NB4 (cell line): ENCODE measurements at places on chromosomes 11 and 22.

- DNase-seq: peak; percentile 83
Observed at GRCh38 chr22:45918459-45919370, 58.2 kb downstream of the WNT7B start.

GRCh38 chr22:17638182-17638431 is 450 bp upstream of the BCL2L13 start:
- DNase-seq: no peak

GRCh38 chr11:1207401-1208143 is 15.3 kb upstream of the MUC5B start:
- peak; percentile 1 for DNase-seq

- no peak for DNase-seq
Observed at GRCh38 chr11:3685923-3686322, 14.7 kb upstream of the CHRNA10 start.

GRCh38 chr11:36240801-36241200 is 48.4 kb downstream of the COMMD9 start:
- DNase-seq: no peak

GRCh38 chr22:48395201-48395600 is 1432.5 kb downstream of the BRD1 start:
- DNase-seq: no peak

DNA sequence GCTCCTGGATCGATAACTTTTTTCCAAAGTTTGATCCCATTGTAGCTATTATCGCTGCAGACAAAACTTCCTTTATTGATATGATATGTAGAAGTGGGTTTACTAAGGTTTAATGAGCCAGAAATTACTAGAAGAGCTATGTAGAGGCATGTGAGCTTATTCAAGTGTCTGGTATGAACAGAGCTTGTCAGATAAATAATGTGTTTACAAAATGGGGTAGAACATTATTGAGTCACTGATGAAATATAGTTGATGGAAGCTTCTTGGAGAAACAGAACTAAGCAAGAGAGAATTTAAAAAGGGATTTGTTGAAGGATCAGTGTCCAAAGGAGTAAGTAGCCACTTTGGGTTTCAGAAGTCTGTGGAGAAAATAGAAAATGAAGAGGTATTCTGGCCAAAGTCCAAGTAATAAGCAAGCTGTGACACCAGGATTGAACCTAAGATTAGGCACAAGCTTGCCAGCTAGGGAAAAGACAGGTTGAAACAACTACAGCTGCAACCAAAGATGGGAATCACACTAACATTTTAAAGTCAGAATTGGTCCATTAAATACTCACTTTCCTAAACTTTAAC is 104.3 kb downstream of the MAML2 start:
- no peak for DNase-seq

DNA sequence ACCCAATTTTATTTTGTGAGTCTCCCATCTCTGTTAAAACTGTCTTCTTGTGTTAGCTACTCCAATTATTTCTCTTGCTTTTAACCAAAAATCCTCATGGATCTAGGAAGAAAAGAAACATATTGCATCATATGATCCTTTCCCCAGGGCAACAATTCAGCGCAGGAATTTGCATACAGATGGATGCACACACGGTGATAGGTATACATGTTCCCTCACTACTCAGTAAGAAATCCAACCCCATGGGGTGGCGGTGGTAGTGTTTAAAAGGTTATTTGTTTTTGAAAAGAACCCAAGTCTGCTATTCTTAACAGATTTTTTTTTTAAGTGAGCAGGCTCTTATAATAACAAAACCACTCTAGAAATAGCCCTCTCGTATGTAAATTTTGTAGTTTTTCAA is 4.2 kb upstream of the SYN3 start:
- no peak for DNase-seq

DNA sequence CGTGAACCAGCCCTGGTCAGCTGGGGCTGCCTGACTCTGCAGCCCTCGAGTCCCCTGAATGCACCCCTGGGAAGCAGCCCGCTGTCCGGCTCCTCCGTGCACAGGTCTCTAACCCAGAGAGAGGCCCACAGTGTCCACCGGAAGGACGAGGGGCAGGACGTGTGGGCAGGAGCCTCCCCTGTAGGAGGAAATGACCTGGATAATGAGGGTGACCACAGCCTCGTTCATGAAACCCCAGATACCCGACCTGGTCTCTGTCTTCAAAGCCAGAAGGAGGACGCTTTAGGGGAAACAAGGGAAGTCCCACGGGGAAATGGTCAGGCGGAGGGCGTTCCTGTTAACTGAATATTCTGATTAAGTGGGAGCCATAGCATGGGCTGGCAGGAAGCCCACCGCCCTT is 23.3 kb downstream of the LIF start:
- DNase-seq: peak; percentile 48

GRCh38 chr11:119340335-119341221 is at the start of gene C1QTNF5:
TSS of gene C1QTNF5 (minus strand) at chr11:119340883. CDS start at chr11:119340397, 486 bp downstream.
- no peak for DNase-seq

DNA sequence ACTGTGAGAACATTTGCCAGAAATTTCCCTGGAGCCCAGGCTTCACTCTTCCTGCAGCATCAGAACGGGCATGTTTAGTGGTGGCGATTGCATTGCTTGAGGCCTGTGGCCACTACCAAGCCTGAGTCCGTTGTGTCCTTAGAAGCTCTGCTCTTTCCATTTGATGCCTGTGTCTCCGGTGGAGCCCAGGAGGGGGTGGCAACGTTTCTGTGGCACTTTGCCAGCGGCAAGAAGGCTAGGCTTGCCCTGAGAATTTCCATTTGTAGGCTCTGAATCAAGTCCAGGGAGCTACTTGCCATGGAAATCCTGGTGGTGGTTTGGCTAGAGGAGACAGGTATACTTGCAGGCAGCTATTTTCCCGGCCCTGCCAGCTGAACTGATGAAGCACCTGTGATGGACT is 47.1 kb downstream of the ADAMTS8 start:
- no peak for DNase-seq

DNA sequence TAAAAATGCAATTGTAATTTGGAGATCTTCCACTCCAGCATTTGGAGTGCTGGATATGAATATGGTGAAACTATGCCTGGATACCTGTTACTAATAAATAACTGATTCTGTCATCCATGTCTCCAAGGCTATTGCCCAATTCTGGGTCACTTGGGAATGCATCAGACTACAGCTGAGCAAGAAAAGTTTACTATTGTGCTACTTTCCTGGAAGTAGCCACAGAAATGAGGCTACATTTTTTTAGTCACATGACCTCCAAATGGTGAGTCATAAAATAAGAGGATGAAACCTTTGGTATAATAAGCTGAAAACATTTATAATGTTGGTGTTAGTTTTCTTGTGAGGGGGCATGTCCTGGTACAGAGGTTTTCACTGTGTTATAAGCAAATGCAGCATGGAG is 44.4 kb downstream of the DCDC1 start:
- DNase-seq: no peak

- DNase-seq: no peak
Observed at GRCh38 chr11:36449561-36450096, 60.4 kb downstream of the TRAF6 start.

DNA sequence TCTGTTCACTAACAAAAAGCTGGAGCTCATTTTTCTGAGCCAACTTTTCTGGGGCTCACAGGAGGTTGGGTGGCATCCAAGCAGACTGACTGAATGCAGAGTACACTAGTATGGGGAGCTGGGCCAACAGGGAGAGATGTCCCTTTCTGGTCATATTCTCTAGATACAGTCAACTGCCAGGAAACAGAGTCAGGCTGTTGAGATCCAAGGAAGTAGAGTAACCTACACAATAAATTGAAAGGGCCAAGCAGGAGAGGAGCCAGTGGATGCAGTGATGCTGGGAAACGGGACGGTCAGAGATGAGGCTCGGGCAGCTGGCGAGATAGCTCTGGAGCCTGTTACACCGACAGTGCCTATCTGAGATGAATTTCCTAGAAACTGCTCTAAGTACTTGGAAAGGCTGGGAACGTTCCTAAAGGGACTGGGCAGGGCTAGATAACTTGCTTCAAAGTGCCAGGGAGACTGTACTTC is 71.1 kb downstream of the LARGE2 start:
- DNase-seq: no peak

GRCh38 chr11:45659818-45660160 is 5.6 kb downstream of the CHST1 start:
- DNase-seq: no peak

DNA sequence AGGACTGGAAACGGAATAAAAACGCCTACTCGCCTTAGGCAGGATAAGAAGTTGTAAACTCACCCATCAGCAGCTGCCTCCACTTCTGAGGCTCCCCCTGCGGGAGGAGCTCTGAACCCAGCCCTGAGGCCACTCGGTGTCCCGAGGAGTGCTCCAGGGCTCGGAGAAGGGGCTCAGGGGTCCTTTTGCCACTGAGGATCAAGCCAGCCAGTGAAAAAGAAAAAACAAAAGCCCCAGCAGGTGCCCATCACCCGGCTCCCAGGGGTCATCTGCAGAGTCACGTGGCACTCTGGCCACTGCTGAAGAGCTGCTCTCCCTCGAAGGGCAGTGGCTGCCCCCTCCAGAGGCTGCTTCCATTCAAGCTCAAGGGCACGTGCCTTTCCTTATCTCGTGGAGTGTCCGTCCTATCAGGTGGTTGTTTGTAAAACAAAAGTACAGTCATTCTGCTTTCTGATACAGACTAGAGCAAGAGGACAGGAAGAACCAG is 29.0 kb downstream of the NUP50 start:
- DNase-seq: no peak

GRCh38 chr11:118012083-118012669 is 26.0 kb downstream of the IL10RA start:
- peak; percentile 98 for DNase-seq

DNA sequence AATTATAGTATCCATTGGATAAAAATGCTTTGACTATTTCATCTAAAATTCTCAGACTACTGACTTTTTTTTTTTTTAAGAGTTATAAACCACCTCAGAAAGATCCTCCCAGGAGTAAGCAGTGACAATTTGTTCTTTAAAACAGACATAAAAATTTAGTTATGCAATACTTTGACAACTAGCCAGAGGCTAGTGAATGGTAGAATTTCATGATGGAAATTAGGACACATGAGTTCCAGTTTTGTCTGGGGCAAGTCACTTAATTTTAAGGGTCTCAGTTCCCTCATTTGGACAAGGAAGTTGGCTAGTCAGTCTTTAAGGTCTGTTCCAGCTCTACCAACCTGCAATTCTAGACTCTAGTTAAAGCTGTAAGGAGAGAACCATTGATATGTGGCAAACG is 2.9 kb downstream of the IL18 start:
- DNase-seq: no peak

GRCh38 chr22:30420347-30421125 is 5.0 kb upstream of the MTFP1 start:
- no peak for DNase-seq

GRCh38 chr11:60910711-60911380 is 3.1 kb upstream of the TMEM109 start:
- DNase-seq: peak; percentile 61

- no peak for DNase-seq
Observed at GRCh38 chr11:133263332-133263731, 269.0 kb downstream of the OPCML start.

GRCh38 chr22:22731374-22731676 is 86.9 kb downstream of the GGTLC2 start:
- DNase-seq: no peak

GRCh38 chr11:46560300-46560991 is 33.4 kb downstream of the AMBRA1 start:
- peak; percentile 43 for DNase-seq

DNA sequence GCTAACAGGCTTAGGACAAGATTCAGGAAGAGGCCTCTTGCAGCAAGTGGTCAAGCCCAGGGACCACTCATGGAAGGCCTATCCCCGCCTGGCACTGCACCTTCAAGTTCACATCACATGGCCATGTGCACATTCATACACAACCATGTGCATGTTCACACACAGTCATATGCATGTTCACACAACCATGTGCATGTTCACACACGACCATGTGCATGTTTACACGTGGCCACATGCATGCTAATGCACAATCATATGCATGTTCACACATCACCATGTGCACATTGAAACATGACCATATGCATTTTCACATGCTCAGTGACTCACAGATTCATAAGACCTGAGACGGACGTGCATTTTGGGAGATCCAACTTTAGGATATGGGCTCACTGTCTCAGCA is 28.7 kb upstream of the IL17RA start:
- DNase-seq: no peak

GRCh38 chr11:119850822-119851409 is 121.9 kb upstream of the NECTIN1 start:
- no peak for DNase-seq

DNA sequence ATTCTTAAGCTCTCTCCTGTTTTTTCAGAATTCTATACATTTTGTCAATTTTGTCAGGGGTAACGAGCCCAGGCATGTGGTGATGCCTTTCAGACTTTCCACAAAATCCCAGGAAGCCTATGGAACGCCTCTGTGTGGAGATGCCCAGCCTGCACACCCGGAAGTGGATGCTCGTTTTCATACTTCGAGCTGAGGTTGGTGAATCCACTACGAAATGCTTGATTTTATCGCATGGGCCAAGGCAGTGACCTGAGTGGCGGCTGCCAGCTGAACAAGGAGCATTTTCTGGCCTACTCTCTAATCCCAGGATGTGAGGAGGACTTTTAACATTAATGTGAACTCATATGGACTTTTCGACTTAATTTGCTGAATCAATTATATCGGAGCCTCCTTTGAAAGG is 426.7 kb upstream of the B3GAT1 start:
- DNase-seq: no peak

DNA sequence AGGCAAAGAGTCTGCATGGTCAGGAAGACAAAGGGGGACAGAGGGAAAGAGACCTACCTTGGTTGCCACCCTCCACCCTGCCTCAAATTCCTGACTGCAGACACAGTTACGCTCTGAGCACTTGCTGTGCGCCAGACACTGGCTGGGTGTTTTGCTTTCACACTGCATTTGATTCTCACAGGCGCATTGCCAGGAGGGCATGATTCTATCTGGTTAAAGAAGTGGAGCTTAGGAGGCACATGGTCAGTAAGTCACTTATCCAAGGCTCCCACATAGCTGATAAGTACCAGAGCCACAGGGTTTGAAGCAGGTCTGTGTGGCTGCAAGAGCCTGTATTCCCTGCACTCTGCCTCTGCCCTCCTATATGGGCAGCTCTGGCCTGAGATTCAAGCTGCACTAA is 103.9 kb downstream of the TIMP3 start:
- no peak for DNase-seq

DNA sequence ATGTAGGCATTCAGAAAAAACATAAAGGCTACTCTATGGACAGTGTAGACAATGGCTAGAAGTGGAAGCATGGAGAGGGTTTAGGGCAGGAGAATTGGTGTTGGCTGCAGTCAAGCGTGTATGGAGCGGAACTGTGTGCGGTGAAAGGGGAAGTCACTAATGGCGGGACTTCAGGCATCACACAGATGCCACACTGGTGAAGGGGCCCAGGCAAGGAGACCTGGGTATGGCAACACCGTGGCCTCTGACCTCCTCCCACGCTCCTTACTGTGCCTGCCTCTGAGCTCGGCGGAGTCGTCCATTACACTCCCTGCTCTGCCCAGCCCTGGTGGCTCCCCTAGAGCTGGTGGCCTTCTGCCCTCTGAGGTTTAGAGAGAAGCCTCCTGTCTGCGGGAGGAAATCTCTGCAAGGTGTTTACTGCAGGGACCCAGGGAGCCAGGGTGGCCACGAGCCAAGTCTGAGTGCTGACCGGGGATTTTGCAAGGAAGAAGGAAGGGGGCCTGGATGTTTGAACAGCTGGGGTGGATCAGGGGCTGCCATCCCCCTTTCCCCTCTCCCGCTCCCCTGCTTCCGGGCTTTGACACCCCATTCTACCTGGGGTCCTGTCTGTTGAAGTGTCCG is 75.1 kb upstream of the TSPAN18 start:
- peak; percentile 51 for DNase-seq
